ENCODE measurements at places on chromosomes 7 and 10. TPM values are rescaled to one million over a fixed set of nuclear protein-coding genes. Genes with fewer than 3 reads are reported as not detected.

ZNF853 gene
- total RNA-seq, result 0.89 TPM

HHEX gene
- total RNA-seq, result 0.46 TPM

NSUN6 gene
- 19.2 TPM for total RNA-seq

DNA sequence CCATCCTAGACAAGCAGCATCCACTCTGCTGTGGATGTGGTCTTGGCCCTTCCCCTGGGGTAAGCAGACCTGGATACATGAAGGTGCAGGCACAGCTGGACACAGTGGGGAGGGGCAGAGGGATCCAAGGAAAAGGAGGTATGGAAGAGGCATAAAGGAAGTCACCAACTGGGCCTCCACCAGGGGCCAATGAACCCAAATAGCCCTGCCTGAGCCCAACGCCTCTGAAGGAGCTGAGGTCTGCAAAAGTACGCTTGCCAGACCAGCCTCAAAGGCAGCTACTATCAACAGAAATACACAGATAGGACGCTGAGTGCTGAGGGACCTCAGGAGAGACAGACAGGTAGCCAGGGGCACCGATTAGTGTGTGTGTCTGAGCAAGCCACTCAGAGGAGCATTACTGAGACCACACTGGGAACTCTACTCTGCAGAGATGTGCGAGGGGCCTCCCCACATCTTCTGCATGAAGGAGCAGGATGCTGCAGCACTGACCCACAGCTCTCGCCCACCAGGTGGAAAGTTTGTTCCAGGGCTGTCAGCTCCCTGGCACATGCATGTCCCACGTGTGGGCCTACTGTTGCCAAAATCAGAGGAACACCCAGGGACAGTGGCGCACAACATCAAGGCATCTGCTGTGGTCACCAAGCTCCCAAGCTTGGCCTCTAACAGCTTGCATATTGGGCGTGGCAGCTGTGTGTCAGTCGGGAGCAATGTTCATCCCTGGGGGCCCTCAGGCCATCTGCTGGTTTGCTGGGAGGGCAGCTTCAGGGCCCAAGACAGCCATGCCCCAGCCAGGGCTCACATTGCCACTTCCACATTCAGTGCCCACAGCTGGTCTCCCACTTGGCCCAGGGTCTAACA is 40.0 kb downstream of the MKI67 start:
- DNase-seq, result peak; percentile 52

GRCh38 chr7:108434010-108434409 is 22.2 kb downstream of the NRCAM start:
- DNase-seq, result no peak

DNA sequence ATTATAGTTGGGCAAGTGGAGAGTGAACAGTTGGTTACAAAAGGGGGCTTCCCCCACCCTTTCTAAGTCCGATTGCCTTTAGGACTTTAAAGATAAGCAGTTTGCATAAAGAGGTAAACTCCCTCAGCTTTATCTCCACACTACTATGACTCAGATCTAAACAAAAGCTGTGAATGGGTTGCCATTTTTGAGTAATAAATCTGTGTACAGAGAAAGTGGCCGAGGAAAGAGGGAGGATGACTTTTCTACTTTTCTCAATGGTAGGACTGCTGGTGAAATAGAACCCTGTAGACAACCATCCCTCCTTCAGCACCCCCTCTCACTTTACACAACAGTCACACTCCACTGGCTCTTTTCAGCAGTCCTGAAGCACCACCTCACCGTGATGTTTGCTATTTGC is 71.2 kb downstream of the DNMBP start:
- no peak for DNase-seq

- no peak for DNase-seq
Observed at GRCh38 chr10:128848810-128849209, 618.2 kb upstream of the MGMT start.
